ENCODE measurements at places on chromosomes 2 and 18.

DNA sequence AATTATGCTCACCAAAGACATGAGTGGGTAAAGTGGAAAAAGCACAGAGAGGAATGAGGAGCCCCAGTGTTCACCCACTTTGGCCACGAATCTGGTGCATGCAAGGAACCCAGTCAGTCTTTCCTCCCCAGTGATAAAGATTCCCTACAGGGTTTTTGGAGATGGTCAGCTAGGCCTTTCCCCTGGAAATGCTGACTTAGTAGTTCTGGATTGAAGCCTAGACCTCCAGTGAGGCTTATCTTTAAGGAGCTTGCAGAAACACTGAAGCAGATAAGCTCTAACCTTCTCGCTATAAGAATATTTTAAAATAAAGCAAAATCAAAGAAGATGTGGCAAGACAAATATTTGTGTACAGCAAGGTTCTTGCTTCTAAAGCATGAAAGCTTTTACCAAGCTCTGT, 178.3 kb upstream of the CCDC68 start:
- no peak for DNase-seq

DNA sequence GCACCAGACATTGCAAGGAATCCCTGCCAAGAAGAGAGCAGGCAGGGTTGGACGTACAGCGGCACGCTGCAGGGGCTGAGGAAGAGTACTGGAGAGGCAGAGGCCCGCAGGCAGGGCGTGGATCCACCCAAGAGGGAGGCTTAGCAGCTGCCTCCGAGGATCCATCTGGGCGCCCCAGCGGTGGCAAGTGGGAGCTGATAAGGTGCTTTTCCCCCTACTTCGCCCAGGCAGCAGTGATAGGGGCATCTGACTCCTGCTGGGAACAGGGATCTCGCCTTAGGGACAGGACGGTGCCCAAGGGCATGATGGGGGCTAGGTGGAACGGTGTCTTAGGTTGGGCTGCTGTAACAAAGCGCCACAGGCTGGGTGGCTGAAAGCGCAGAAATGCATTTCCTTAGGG, 67.4 kb upstream of the HS6ST1 start:
- no peak for DNase-seq

DNA sequence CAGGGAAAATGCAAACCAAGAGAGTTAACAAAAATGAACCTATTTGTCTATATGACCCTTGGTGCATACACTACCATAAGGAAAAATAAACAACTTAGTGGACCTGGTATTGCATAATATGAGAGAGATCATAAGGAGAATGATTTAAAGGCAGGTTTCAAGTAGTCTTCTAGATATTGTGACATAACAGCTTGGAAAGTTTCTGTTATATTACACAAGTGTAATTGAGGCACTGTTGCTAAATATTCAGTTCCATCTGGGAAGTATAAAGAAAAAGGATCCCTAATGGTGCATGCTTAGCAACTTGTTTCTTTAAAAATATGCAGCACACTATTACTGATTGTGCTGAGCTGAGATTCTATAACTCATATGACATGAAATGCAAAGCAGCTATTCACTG, 252.2 kb upstream of the SPHKAP start:
- no peak for DNase-seq

DNA sequence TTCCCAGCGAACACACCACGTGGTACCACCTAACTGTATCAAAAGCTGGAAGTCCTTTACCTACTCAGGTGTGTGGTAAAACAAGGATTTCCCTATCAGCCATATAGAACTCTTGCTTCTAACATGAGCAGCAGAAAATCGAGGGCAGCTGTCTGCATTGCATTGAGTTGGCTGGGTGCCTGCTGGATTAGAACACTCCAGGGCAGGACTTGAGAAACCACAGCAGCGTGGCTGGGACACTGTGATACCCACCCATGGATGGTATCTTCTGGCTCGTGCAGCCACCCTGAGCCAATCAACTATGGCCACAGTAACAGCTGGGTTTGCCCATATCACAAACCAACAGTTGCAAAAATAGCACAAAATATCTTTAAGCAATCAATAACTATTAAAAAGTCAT, 188.3 kb downstream of the FBXO15 start:
- DNase-seq = no peak

GRCh38 chr2:165876269-165876668, 77.3 kb downstream of the TTC21B start:
- DNase-seq = no peak

GRCh38 chr2:216033403-216033802, 20.1 kb upstream of the MREG start:
- DNase-seq = no peak

DNA sequence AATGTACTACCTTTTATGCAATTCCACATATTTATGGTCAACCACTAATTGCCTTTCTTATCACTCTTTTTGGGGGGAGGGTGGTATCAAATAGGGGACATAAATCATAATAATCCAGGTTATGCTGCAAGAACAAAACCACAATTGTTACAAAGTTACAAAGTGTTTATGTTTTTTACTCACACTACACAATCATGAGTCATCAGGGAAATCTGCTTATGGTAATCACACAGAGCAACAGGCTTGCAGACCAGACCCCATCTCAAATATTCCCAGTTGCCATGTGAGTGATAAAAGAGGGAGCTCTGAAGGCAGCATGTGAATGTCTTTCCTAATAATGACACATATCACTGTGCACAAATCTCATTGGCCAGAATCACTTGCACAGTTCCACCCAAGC, 304.7 kb upstream of the TMEFF2 start:
- DNase-seq = no peak

GRCh38 chr2:98883780-98884211, 52.2 kb downstream of the CRACDL start:
- DNase-seq = no peak

DNA sequence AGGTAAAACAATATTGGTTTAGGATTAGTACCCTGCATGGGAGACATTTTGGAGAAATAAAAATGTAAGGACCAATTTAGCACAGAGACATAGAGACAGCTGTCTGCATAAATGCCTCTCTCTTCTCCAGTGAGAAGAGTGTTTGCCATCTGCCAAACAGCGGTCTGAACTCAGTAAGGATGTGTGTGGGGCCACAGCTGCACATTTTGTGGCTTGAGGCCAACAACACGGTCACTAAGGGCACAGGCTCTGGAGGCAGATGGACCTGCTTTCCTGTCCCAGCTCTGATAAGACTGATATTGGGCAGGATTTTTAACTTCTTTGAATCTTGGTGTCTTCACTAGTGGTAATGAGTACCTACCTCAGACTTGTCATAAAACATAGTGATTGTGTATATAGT, 10.2 kb downstream of the ZBTB14 start:
- no peak for DNase-seq

DNA sequence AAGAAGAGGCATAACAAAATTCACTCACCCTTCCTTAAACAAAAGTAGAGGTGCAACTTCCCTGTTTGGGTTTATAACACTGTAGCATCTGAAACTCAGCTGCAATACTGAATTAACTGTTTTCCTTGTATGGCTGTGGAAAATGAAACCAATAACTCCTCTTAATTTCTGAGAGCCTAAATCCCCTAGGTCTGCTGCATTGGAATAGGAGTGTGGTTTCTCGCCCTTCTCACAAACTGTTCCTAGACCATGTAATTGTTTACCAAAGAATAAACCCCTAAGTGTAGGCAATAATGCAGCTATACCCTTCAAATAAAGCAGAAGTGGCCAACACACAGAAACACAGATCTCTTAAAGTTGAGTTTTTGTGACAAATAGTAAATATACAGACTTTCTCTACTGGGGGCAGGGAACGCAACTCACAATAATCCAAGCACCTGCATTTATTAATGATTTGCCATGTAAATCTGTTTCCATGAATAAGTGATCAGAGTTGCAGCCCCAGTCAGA, 52.0 kb downstream of the RASGRP3 start:
- no peak for DNase-seq

DNA sequence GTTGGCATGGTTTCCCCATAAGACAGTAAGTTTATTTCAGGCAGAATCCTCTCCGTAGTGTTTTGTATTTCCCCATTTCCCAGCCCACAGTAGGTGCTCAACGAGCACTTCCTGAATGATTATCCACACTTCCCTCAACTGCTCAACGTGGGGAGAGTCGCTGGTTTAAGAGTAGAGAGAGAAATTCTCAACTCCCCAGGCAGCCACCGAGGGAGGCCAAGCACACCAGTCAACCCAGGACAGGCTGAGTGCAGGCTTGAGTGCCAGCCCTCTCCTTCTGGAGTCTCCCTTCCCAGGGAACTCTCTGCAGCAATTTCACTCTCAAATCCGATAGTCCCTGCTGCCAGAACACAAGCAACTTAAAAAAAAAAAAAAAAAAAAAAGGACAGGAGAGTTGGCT, 92.0 kb upstream of the LMAN1 start:
- no peak for DNase-seq

- DNase-seq = no peak
Observed at GRCh38 chr2:124919296-124919695, 894.2 kb downstream of the CNTNAP5 start.

DNA sequence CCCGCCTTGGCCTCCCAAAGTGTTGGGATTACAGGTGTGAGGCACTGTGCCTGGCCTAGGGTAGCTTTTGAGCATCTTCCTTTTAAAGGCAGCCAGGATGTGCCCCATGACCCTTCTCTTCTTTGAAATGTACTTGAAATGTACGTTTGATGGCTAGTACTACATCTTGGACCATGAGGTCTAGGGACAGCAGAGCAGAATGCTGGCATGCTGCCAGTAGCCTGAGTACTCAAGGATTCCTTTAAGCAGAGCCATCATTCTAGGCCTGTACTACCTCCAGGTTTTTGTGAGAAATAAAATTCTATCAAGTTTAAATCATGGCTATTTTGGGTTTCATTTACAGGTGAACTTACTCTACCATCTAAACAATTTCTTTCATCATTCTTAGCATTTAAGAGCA, 2.9 kb upstream of the EML6 start:
- no peak for DNase-seq

DNA sequence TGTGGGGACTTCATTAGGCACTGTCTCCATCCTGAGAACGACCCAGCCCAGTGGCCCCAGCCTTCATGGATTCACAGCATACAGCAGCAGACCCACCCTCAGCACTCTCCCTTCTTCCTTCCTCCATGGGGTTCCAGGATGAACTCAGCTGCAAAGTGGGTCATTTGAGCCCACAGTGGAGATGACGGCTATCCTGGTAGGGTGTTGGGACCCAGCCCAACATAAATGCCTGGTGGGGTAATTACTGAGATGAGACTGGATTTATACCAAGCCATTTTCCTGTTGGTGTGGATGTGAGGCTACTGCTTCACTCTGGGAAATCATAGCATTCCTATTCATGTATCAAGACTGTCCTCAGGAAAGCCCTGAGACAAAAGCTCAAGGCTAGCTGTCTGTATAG, 536.7 kb upstream of the TNP1 start:
- no peak for DNase-seq

- DNase-seq = peak; percentile 90
Observed at GRCh38 chr2:9753276-9753600, 90.0 kb upstream of the TAF1B start.

- no peak for DNase-seq
Observed at GRCh38 chr2:181673173-181673572, 7.1 kb downstream of the NEUROD1 start.

- DNase-seq = no peak
Observed at GRCh38 chr2:9256147-9256546, 49.5 kb downstream of the ASAP2 start.

DNA sequence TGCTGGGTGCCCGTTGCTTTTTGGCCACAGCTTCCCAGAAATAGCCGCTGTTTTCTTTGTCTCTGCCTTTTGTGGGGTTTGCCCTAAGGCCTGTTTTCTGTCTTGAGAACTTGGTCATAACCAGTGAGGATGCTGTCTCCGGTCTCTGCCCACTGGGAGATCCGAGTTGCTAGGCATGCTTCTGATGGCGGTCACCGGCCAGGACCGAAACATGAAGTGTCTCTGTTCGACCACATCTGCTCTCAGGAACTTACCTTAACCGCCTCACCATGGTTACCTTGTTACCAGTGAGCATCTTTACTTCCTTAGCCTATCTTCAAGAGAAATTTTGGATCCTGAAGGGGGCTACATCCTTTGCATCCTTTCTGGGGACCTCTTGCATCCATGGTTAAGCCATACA, 91.9 kb downstream of the RTP5 start:
- no peak for DNase-seq

DNA sequence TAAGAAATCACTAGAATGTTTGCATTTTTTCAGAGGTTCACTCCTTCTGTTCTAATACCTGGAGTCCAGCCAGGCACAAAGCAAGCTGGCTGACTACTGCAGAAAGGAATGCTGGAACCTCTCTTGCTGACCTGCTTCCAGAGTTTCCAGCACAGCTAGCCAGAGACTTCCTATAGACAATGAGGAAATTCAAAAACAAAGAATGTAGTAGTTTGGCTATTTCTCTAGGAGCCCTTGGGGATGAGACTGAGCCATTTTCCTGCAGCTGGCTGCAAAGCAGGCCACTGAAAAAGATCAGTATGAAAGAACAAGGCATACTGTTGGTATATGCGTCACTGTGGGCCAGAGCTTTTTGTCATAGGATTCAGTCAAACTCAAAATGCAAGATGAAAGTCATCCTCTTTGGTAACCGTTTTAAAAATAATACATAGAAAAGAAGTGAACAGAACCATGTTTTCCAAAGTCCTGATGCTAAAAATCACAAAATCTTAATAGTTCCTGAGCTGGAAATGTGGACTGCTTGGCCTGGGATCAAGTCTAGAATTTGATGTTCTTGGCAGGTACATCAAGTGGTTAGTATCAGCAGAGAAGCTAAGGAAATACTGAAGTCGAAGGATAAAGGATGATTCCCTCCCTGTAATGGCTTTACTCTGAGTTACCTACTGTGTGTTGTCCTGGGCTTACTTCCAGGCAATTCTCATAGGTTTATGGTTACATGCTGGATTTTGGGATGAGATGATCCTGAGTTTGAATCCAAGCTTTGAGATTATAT, 9.0 kb upstream of the DSEL start:
- peak; percentile 97 for DNase-seq

DNA sequence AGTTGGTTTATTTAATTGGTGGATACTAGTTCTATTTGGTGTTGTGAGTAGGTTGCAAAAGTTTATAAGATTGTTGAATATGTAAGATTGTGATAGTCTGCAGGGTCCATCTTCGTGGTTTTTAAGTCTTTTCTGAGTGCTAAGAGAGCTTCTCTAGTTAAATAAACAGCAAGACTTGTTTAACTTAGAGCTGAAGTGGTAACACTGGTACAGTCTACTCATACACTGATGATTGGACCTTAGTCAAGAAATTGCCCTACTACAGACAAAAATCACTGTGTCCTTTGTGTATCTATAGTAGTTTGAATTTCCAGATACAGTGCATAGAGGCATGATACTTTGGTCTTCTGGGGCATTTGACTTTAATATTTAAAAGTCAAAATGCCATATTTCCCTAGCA, 94.6 kb downstream of the PHLPP1 start:
- no peak for DNase-seq
